ENCODE measurements at places on chromosomes 11 and 22.

DNA sequence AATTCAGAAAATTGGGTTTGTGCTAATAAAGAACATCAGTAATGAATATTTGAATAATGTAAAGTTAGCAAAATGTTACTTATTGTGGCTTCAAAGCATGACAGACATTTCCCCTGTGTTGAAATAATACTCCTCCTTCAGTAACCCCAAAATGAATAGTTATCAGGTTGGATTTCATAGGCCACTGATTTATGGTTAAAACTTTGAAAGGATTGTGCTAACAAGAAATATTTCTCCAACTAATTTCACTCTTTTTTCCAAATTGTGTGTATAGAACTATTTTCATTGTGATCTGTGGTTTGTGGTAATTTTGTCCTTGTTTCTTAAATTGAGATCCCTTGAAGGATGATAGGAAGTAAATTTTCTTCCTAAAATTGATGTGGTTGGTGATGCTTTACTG is 7.9 kb downstream of the DDX10 start:
- DNase-seq = no peak

GRCh38 chr22:42262964-42263363 is 7.5 kb downstream of the TCF20 start:
- no peak for DNase-seq

DNA sequence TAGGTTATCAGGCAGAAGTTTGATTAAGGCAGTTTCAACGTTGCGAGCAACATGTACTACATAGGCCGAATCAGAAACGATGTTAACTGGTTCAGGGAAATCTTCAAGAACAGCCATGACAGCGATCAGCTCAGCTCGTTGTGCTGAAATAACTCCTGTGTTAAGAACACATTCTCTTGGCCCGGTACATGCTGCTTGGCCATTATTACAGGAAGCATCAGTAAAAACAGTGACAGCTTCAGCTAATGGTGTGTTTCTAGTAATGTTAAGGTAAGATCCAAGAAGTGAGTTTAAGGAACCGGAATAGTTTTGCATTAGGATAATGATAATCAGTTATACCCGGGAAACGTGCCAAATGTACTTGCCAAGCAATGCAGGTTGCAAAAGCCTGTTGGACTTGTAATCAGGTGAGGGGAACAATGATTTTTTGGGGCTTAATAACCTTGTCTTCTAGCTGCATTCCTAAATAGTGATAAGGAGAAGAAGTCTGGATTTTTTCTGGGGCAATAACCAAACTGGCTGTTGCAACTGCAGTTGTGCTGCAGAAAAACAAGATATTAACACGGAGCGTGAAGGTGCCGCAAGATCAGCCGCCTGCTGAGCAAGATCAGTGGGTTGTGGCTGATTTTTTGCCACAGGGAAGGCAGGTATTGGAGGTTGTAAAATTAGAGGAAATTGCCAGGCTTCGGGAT is 14.3 kb downstream of the OR52K1 start:
- DNase-seq = no peak

DNA sequence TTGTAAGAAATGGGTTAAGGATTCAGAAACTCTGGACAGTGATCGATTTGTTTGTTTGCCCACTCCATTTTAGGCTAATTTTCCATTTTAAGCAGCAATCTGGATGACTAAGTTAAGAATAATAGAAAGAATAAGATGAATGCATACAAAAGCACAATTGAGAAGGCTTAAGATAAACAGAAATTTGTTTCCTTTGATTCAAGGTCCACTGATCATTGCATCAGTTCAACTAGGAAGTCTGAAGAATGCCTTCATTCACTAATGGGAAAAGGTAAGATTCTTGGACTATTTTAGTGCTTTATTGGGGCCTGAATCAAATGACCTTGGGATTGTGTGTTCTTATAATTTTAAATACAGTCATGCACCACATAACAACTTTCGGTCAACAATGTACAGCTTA is 140.8 kb downstream of the CADM1 start:
- peak; percentile 6 for DNase-seq

GRCh38 chr22:44423556-44424358 is 74.3 kb downstream of the RTL6 start:
- DNase-seq = no peak

DNA sequence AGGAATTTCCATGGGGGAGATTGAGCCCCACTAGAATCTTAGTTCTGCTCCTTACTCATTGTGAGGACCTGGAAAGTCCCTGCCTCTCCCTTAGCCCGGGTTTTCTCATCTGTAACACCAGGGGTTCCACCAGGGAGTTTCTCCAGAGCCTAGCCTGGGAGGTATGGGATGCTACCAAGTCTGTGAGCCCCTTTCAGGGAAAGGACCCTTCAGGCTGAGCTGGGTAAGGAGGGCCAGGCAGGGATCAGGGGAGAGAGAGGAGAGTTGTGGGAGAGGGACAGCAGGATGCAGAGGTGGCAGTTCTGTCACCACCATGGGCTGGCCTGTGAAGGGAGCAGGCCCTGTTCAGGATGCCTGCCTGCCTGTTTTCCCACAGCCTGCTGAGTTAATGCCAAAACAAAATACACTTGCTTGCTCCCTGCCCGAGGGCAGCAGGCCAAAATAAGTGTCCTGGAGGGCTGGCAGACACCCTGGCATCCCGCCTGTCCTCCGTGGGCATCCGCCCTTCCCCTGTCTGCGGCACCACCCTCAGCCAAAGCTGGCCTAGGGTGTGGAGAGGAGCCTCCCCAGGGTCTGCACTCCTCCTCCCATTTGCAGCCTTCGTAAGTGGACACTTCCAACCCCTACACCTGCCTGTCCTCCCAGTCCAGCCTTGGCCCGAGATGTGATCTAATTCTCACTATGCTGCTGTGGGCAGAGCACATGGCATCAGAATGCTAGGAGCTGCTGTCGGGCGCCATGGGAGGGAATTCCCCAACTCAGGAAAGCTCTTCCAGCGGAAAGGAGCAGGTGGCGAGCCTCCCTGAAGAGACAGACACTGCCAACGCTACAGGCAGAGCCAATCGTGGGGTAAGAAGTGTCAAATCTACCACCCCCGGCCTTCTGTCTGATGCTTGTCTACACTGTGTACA is 5.9 kb upstream of the FCHSD2 start:
- DNase-seq = no peak

- no peak for DNase-seq
Observed at GRCh38 chr11:78789375-78789774, 214.7 kb upstream of the NARS2 start.

GRCh38 chr22:27740202-27740748 is 61.3 kb downstream of the MN1 start:
- no peak for DNase-seq

GRCh38 chr11:7545611-7546010 is 31.8 kb downstream of the PPFIBP2 start:
- DNase-seq = no peak

DNA sequence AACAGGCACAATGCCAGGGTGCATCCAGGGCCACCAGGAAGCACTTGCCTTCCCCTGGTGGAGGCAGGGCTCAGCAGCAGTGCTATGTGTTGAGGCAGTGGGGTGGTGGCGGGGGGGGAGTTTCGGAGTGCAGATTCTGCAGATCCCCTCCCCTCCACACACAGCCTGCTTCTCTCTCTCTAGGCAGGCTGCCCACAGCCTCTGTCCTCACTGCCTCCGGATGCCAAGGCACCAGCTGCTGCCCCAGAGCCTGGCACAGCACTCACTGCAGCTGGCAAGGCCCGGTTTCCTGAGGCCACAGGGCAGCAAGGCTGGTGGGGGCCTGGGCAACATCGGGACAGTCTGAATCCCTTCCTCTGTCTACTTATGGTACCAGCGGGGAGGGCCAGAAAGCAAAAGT is 35.8 kb downstream of the NRXN2 start:
- DNase-seq = no peak

GRCh38 chr11:21582791-21583190 is 610.1 kb upstream of the ANO5 start:
- DNase-seq = no peak

DNA sequence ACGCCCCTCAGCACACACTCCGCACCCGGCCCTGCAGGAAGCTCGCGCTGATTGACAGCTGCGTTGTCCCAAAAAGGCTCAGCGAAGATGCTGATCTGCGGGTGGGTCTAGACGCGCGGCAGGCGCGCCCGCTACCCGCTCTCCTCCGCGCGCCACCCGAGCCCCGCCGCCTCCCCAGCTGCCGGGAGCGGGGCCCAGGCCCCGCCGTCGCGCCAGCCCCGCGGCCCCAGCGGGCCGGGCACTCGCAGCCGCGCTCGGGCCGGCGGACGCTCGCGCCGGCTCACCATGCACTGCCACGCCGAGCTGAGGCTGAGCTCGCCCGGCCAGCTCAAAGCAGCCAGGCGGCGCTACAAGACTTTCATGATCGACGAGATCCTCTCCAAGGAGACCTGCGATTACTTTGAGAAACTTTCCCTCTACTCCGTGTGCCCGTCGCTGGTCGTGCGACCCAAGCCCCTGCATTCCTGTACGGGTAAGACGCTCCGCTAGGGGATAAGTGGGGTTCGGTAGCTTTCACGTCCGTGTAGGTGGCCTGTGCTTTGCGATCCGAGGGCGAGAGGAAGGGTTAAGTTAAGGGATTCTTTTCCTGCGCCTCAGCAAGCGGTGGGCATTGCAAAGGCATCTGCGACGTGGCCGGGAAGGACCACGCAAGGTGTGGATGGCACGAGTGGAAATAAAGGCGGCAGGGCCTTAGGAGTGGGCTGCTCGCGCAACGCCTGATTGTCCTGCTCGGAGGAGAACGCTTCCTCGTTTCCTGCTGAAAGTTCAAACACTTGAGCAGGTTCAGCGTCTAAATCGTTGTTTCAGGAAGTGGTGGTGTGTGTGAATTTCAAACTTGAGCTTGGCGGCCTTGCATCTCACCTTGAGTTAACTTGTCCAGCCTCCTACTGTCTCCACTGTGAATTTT is at the start of gene BARX2:
BARX2 (plus strand) TSS at position 98 of the 907 bp plus-strand sequence; CDS start at position 286, 188 bp downstream.
- DNase-seq = no peak

- no peak for DNase-seq
Observed at GRCh38 chr22:42086051-42086450, 4.5 kb downstream of the NDUFA6 start.
